ENCODE measurements at places on chromosomes 6 and 20.

GRCh38 chr20:62822788-62823651 lies 6.2 kb downstream of the COL9A3 start:
- DNase-seq = peak; percentile 67

DNA sequence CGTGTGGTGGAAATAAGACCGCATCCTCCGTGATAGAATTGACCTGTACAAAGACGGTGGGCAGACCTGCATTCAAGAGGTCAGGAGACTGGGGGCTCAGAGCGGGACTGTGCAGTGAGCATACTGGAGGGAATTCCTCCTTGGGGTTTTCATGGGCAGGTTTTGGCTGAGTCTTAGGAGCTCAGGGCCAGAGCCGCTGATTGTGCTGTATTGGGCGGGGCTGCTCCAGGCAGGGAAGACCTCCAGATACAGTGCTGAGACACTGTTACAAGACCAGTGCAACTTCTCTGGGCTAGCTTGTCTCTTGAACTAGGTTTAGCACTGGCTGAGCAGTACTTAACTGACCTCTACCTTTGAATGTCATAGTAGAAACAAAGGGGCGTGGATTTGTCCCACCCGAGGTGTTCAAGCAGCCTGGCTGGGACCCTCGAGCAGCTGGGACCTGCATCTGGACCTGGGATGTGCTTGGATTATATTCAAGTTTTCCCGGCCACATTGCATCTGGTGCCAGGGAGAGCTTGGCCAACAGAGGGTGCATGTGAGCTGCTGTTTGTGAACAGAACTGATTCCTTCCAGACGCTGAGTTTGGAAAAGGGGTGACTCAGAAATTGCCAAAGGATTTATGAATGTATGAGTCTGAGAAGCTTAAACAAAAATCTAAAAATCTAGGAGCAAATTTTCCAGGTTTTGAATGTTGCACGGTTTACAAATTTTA lies 33.4 kb upstream of the SLC22A1 start:
- DNase-seq = no peak

DNA sequence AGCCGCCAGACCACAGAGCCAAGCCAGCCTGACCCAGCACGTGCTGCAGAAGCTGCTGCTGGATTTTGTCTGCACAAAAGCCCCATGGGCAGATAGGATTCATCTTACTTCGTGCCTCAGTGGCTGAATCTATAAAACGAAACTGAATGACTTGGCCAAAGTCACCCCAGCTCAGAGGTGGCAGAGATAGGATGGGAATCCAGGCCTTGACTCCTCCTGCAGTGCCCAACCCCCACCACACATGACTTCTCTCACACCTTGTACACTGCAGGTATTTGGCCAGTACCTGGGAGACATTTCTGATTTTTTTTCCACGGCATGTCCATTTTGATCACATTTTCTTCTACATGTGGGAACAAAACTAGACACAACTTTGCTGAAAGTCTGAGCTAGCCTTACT lies 182.1 kb downstream of the ANKRD60 start:
- DNase-seq = no peak

DNA sequence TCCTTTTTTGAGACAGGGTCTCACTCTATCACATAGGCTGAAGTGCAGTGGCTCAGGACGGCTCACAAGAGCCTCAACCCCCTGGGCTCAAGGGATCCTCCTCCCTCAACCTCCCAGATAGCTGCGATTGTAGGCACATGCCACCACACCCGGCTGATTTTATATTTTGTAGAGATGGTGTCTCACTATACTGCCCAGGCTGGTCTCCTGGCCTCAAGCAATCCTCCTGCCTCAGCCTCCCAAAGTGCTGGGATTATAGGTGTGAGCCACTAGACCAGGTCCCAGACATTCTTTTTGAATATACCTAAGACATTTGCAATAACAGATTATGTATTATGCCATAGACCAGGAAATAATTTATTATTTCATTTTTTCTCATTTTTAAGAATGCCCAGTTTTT lies 58.3 kb upstream of the CDYL start:
- no peak for DNase-seq

GRCh38 chr6:100430962-100431361 lies 33.8 kb downstream of the SIM1 start:
- DNase-seq = no peak

GRCh38 chr20:32661820-32662528 lies 11.8 kb downstream of the C20orf203 start:
- DNase-seq = no peak

DNA sequence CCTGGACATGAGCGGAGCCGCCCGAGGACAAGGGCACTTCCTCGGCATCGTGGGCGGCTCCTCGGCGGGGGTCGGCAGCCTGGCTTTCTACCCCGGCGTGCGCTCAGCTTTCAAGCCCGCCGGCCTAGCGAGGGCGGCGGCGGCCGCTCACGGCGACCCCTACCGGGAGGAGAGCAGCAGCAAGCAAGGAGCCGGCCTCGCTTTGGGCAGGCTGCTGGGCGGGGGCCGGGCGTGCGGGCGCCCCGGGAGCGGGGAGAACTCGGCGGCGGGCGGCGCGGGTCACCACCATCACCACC lies 6.7 kb downstream of the PRDM13 start:
- peak; percentile 49 for DNase-seq

GRCh38 chr6:116393430-116393829 lies 22.7 kb downstream of the DSE start:
- no peak for DNase-seq

GRCh38 chr6:118086159-118086558 lies 179.1 kb downstream of the SLC35F1 start:
- no peak for DNase-seq

DNA sequence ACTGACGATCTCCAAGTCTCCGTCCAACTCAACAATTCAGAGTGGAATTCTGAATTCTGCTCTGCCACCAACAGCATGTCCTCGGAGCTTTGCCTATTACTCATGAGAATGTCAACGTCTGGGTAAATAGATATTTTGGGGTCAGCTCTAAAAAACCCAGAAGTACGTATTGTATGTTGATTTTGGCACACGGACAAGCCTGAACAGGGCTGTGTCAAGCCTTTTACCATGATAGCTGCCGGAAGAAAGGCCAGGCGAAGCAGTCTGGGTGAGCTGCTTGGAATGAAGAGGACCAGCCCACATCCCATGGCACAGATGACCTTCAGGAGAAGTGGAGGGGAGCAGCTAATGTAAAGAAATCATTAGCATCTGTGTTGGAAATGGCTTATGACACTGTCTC lies 88.0 kb upstream of the JAG1 start:
- DNase-seq = no peak

DNA sequence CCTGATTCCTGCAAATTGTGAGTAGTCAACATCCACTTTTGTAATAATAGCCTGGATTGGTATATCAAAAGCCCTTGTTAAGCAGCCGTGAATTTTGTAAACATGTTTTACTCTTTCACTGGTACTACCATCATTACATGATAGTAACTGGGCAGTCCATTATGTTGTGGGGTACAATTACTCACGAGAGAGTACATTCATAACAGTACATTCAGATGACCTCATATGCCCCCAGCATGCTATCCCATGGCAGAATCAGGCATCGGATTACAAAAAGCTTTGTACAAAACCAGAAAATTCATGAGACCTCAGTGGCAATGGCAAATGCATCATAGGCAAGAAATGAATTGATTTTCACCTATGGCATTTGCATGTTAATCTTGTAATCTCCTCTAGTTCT lies 166.2 kb downstream of the EPM2A start:
- DNase-seq = no peak

DNA sequence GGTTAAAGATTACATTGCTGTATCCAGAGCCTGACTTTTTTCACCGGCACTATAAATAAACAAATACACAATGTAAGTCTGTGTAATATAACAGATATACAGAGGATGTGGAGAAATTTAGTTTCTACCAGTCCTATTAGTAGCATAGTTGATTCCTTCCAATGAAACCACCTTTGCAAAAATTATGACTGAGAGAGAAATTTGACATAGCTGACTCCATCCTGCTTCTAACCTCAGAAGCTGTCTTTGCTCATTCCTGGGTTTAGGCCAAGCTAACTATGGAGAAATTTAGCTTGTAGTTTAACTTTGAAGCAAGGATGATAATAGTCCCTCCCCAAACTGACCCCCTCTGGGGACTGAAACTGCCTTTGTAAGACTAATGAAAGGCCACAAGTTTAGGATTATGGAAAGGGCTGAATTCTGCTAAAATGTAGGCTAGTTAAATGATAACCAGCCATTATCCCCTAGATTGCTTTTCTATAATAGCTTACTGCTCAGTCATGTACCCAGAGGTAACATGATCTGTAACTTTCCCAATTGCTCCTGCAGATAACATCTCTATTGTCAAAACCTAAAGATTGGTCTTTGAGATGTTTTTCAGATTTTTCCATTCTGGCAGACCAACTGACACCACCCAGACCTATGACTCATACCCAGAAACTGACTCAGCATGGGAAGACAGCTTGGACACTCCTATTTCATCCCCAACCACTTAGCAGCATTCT lies 172.8 kb upstream of the ARG1 start:
- DNase-seq = peak; percentile 36
